Activated naive CD8-positive, alpha-beta T cell treated with anti-CD3 and anti-CD28 coated beads for 36 hours (primary cell): ENCODE measurements at places on chromosomes 4 and X. TPM values are rescaled to one million over a fixed set of nuclear protein-coding genes. Genes with fewer than 3 reads are reported as not detected.

HERC5 gene
- total RNA-seq = 12.2 TPM

DNA sequence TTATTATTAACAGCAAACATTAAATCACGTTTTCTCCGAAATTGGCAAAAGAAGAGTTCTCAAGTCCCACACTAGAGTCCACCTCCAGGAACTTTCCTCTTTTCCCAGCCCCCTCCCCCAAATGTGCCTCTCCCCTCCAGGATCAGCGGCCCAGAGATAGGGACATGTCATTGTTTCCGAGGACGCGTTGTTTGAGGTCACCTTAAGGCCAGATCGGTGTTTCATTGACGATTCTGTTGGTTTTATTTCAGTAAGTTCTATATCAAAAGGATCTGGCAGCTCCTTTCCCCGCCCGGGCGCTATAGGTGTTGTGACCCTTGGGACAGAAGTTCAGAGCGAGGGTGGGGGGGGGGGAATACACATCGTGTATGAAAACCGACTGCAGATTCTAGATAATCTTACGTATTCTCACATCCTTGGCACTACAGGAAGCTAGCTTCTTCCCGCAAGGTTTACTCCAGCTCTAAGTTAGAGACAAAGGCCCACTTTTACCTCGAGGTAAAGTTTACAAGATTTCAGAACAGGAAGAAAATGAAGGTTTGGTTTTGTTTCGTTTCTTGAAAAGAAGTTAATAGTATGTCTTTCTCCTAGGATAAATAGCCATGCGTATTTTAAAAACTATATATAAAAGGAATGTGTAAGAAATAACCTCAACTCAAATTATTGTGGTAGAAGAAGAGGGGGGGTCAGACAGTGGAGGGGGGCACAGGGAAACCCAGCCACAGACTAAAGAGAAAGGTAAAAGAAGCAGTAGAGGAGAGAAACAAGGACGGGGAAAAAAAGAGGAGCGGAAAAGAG lies 739 bp upstream of the MSX1 start:
- peaks cover 4% of the 10 kb centered on the region for H3K36me3 ChIP-seq
- peaks cover 39% of the 10 kb centered on the region for H3K4me1 ChIP-seq
- DNase-seq = no peak
- peaks cover 90% of the 10 kb centered on the region for H3K27me3 ChIP-seq
- peak overlapping the region; percentile 25 for H3K4me3 ChIP-seq

DNA sequence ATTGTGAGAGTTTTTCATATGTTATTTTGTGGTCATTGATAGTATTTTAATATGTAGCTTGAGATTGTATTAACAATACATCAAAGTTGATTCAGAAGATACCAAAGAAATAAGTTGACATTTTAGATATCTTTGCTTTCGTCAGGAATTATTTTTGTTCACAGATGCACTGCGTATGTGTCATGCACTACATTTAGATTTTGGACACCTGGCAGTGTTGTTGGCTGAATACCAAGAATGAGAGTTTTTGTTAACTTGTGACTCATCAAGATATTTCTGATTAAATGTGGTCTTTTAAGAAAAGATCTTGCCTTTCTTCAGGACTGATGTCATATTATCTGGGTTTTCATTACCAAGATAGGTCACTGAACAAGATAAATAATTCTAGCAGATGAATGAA lies 633.4 kb downstream of the CENPC start:
- no peak overlapping the region for H3K4me3 ChIP-seq
- no peaks in the 10 kb centered on the region for H3K4me1 ChIP-seq
- no peak for DNase-seq
- no peak overlapping the region for H3K27ac ChIP-seq

GRCh38 chrX:135489542-135489941 lies 30.9 kb upstream of the INTS6L start:
- no peak overlapping the region for H3K27ac ChIP-seq
- H3K36me3 ChIP-seq = no peaks in the 10 kb centered on the region
- H3K27me3 ChIP-seq = no peaks in the 10 kb centered on the region
- H3K4me1 ChIP-seq = peaks cover 5% of the 10 kb centered on the region
- H3K4me3 ChIP-seq = no peak overlapping the region

- no peaks in the 10 kb centered on the region for H3K36me3 ChIP-seq
- H3K4me1 ChIP-seq = no peaks in the 10 kb centered on the region
- no peak for DNase-seq
- H3K4me3 ChIP-seq = no peak overlapping the region
- H3K27me3 ChIP-seq = no peaks in the 10 kb centered on the region
These were observed 35.1 kb downstream of the FHL1 start for GRCh38 chrX:136182414-136182813.

GAGE13 gene
- not detected for total RNA-seq

- DNase-seq = no peak
- H3K4me3 ChIP-seq = no peak overlapping the region
- peak overlapping the region; percentile 29 for H3K27ac ChIP-seq
- H3K27me3 ChIP-seq = no peaks in the 10 kb centered on the region
These were observed 81.8 kb upstream of the NDP start for GRCh38 chrX:44054863-44055601.

DNA sequence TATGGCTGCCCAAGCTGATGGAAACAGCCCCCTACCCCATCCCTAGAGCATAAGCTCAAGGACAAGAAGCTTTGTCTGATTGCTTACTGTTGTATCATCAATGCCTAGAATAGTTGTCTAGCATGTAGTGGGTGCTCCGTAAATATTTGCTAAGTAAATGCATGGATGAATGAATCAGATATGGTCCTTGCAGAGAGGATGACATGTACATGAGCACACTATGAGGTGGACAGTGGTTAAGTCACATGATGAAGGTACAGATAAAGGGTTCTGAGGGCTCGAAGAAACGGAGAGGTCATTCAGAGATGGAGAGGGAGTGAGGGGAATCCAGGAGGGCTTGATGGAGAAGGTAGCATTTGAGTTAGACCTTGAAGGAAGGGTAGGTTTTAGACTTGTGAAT lies 214.2 kb downstream of the RBMX2 start:
- no peak overlapping the region for H3K27ac ChIP-seq
- no peaks in the 10 kb centered on the region for H3K36me3 ChIP-seq
- H3K4me3 ChIP-seq = no peak overlapping the region
- H3K27me3 ChIP-seq = no peaks in the 10 kb centered on the region
- DNase-seq = no peak

GRCh38 chr4:106090826-106091225 lies 195.6 kb downstream of the NPNT start:
- no peak overlapping the region for H3K27ac ChIP-seq
- H3K27me3 ChIP-seq = no peaks in the 10 kb centered on the region
- H3K4me1 ChIP-seq = no peaks in the 10 kb centered on the region
- peaks cover 93% of the 10 kb centered on the region for H3K36me3 ChIP-seq
- DNase-seq = no peak

- no peaks in the 10 kb centered on the region for H3K27me3 ChIP-seq
- H3K36me3 ChIP-seq = no peaks in the 10 kb centered on the region
- no peak overlapping the region for H3K4me3 ChIP-seq
- DNase-seq = no peak
- H3K27ac ChIP-seq = no peak overlapping the region
- no peaks in the 10 kb centered on the region for H3K4me1 ChIP-seq
These were observed 1753.2 kb upstream of the PCDH7 start for GRCh38 chr4:28966982-28967381.

- peaks cover 44% of the 10 kb centered on the region for H3K4me1 ChIP-seq
- peak overlapping the region; percentile 75 for H3K27ac ChIP-seq
- peaks cover 17% of the 10 kb centered on the region for H3K36me3 ChIP-seq
- no peak for DNase-seq
- peaks cover 29% of the 10 kb centered on the region for H3K27me3 ChIP-seq
These were observed 167.9 kb downstream of the SMIM20 start for GRCh38 chr4:26081795-26082498.

GRCh38 chrX:66035667-66036066 lies 4.2 kb downstream of the VSIG4 start:
- no peaks in the 10 kb centered on the region for H3K27me3 ChIP-seq
- H3K4me1 ChIP-seq = no peaks in the 10 kb centered on the region
- no peak overlapping the region for H3K27ac ChIP-seq
- peaks cover 2% of the 10 kb centered on the region for H3K36me3 ChIP-seq
- no peak for DNase-seq
- no peak overlapping the region for H3K4me3 ChIP-seq

IGBP1 gene
- total RNA-seq = 37.2 TPM

GRCh38 chr4:4383085-4383484 lies 3.8 kb upstream of the NSG1 start:
- H3K4me3 ChIP-seq = no peak overlapping the region
- H3K27ac ChIP-seq = no peak overlapping the region
- no peak for DNase-seq
- H3K4me1 ChIP-seq = peaks cover 11% of the 10 kb centered on the region

DNA sequence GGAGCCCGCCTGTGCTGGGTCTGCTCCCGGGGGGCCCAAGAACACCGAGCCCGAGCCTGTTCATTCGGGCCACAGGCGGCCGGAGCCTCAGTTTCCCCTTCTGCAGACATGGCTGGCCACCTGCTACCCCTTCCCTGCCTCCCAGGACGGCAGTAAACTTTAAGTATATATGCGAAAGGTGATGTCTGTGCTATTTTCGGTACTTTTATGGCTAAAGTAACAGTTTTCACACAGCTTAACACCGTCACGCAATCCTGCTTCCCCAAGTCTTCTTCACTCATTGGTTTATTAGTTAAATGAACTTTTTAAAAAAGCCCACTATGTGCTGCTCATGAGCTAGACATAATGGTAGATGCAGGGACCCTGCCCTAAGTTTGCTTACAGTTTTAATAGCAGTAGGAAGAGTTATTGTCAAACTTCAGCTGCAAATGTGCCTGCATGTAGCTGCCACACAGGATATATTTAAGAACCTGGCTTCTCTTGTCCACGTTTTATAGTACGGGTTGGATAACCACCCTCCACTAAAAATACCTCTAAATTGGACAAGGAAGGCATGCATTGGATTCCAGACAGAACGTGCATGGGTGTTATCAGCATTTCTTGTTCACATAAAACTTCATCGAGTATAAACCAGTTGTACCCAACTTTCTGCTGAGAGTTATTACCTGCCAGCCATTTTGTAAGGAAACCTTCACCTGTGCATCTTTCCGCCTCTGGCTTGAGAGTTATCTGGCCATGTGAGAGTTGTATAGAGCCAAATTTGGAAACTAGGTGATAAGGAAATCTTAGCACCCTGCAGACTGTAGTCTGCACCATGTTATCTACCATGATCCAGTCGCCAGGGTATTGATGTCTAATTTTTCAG lies 741 bp downstream of the ANAPC4 start:
- no peak for DNase-seq
- H3K36me3 ChIP-seq = peaks cover 10% of the 10 kb centered on the region
- no peak overlapping the region for H3K4me3 ChIP-seq
- H3K4me1 ChIP-seq = peaks cover 11% of the 10 kb centered on the region

- H3K4me1 ChIP-seq = no peaks in the 10 kb centered on the region
- no peaks in the 10 kb centered on the region for H3K27me3 ChIP-seq
- no peaks in the 10 kb centered on the region for H3K36me3 ChIP-seq
- no peak overlapping the region for H3K4me3 ChIP-seq
- no peak overlapping the region for H3K27ac ChIP-seq
These were observed 387.3 kb upstream of the ADGRL3 start for GRCh38 chr4:60812811-60813210.

- H3K4me3 ChIP-seq = no peak overlapping the region
- DNase-seq = no peak
These were observed 93.3 kb downstream of the RASGEF1B start for GRCh38 chr4:81378386-81378785.

- peak overlapping the region; percentile 2 for H3K4me3 ChIP-seq
- peaks cover 5% of the 10 kb centered on the region for H3K36me3 ChIP-seq
- H3K4me1 ChIP-seq = peaks cover 9% of the 10 kb centered on the region
- no peaks in the 10 kb centered on the region for H3K27me3 ChIP-seq
- peak; percentile 32 for DNase-seq
These were observed 136.2 kb upstream of the MED14 start for GRCh38 chrX:40871385-40872082.

- no peak overlapping the region for H3K4me3 ChIP-seq
- DNase-seq = no peak
- H3K4me1 ChIP-seq = peaks cover 4% of the 10 kb centered on the region
- H3K36me3 ChIP-seq = no peaks in the 10 kb centered on the region
- H3K27me3 ChIP-seq = peaks cover 4% of the 10 kb centered on the region
These were observed 201.4 kb downstream of the AASDH start for GRCh38 chr4:56185901-56186300.

GRCh38 chr4:13548059-13548983 lies 4.0 kb upstream of the NKX3-2 start:
- no peak overlapping the region for H3K27ac ChIP-seq
- peaks cover 7% of the 10 kb centered on the region for H3K36me3 ChIP-seq
- peaks cover 92% of the 10 kb centered on the region for H3K27me3 ChIP-seq
- H3K4me3 ChIP-seq = peak overlapping the region; percentile 78

DNA sequence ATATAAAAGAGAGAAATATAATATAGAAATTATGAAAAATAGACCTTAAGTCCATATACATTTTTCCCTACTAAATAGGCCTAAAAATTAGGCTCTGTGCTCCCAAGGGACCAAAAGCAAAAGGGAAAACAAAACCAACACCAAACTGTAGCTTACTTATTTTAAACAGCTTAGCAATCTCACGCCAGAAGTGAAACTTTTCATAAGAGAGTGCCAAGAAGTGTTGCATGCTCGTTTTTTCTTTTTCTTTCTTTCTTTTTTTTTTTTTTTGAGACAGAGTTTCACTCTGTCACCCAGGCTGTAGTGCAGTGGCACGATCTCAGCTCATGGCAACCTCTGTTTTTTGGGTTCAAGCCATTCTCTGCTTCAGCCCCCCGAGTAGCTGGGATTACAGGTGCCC lies 250.4 kb downstream of the TMA16 start:
- H3K36me3 ChIP-seq = no peaks in the 10 kb centered on the region
- H3K4me3 ChIP-seq = no peak overlapping the region
- H3K27ac ChIP-seq = no peak overlapping the region

MAGEA3 gene
- total RNA-seq = not detected

DNA sequence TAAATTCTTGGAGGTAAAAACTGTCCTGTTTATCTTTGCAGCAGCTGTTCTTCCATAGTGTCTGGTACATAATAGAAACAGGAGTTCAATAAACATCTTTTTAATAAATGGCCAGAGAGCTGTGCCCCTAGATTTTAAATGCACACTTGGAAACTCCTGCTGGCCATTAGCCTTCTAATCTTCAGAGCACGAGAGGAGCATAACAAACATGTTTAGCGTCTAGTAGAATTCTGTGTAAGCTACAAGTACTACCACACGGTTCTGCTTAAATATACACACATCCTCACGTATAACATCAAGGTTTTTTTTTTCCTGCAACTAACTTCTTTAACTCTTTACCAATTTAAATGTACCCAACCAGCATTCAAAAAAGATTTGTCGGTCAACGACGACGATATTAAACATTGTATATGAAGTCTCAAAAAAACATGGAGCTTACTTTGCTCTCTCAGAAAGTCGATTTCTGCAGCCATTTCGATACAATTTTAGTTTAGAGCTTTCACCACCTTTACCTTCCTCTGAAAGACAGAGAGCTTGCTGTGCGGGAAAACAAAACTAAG lies 628 bp downstream of the SCLT1 start:
- H3K27me3 ChIP-seq = no peaks in the 10 kb centered on the region
- H3K4me1 ChIP-seq = peaks cover 29% of the 10 kb centered on the region
- no peak for DNase-seq
- peaks cover 6% of the 10 kb centered on the region for H3K36me3 ChIP-seq

DNA sequence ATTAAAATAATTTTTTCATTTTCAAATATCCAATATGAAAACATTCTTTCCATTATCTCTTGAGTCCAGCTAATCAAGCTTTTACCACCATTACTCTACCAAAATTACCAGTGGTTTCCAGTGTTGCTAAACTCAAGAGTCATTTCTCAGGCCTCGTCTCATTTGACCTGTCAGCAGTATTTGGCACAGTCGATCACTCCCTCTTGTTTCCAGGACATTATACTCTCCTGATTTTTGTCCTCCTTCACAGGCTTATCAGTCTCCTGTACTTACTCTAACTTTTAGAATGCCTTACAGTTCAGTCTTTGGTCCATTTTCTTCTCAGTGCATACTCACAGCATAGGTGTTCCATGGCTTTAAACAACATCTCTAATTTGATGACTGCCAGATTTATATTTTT lies 11.6 kb downstream of the USP38 start:
- no peak overlapping the region for H3K4me3 ChIP-seq
- H3K27me3 ChIP-seq = no peaks in the 10 kb centered on the region
- H3K36me3 ChIP-seq = peaks cover 37% of the 10 kb centered on the region

GK gene
- total RNA-seq = 32.4 TPM
